ENCODE measurements at places on chromosomes 12 and 14.

GRCh38 chr14:101734246-101734847 is 27.2 kb upstream of the PPP2R5C start:
- peak overlapping the region; percentile 92 for H3K27ac ChIP-seq
- H3K4me3 ChIP-seq: no peak overlapping the region
- no peaks in the 10 kb centered on the region for H3K36me3 ChIP-seq
- no peaks in the 10 kb centered on the region for H3K27me3 ChIP-seq
- no peak for DNase-seq

GRCh38 chr12:59944177-59944576 is 348.3 kb downstream of the SLC16A7 start:
- no peak overlapping the region for H3K4me3 ChIP-seq
- no peaks in the 10 kb centered on the region for H3K4me1 ChIP-seq
- H3K27me3 ChIP-seq: no peaks in the 10 kb centered on the region
- DNase-seq: no peak
- no peaks in the 10 kb centered on the region for H3K36me3 ChIP-seq

DNA sequence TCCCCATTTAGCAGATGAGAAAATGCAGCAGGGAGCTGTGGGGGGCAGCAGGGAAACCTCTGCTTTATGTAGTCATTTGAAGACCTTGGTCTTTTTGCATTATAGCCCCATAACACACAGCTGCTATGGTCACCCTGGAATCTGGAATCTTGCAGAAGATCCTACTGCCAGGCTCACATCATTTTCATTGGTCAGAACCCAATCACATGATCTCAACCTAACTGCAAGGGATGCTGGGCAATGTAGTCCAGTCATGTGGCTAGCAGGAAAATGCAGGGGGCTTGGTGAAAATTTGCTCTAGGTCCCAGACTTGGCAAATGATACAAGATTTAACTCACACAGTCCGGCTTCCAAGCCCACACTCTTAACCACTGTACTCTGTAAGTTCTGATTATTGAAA is 1028.7 kb downstream of the AACS start:
- DNase-seq: no peak
- no peak overlapping the region for H3K4me3 ChIP-seq
- no peaks in the 10 kb centered on the region for H3K36me3 ChIP-seq

DNA sequence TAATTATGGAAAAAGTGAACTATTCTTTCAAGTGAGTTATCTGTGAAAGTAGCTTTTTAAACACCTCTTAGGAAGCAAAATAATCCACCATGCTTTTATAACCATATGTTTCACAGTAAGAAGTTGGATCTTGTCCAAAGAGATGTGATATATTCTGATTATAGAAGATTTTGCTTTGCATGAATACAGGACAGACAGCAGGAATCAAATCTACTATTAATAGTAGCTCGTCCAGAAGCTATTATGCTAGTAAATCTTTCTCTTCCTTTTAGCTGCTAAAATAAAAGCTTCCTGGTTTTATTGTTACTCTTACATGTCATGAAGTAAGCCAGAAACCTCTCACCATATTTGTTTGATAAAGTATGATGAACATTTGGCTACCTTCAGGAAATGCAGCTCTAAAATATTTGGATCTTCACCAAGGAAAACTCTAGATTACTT is 257.0 kb downstream of the IPO8 start:
- no peak for DNase-seq
- no peak overlapping the region for H3K27ac ChIP-seq
- no peaks in the 10 kb centered on the region for H3K36me3 ChIP-seq
- H3K27me3 ChIP-seq: no peaks in the 10 kb centered on the region
- H3K4me3 ChIP-seq: no peak overlapping the region
- no peaks in the 10 kb centered on the region for H3K4me1 ChIP-seq

- no peak overlapping the region for H3K4me3 ChIP-seq
- H3K27ac ChIP-seq: no peak overlapping the region
- no peak for DNase-seq
- no peaks in the 10 kb centered on the region for H3K36me3 ChIP-seq
- H3K27me3 ChIP-seq: no peaks in the 10 kb centered on the region
- H3K4me1 ChIP-seq: peaks cover 20% of the 10 kb centered on the region
These were observed 7.0 kb downstream of the SYNE3 start for GRCh38 chr14:95509495-95509894.

DNA sequence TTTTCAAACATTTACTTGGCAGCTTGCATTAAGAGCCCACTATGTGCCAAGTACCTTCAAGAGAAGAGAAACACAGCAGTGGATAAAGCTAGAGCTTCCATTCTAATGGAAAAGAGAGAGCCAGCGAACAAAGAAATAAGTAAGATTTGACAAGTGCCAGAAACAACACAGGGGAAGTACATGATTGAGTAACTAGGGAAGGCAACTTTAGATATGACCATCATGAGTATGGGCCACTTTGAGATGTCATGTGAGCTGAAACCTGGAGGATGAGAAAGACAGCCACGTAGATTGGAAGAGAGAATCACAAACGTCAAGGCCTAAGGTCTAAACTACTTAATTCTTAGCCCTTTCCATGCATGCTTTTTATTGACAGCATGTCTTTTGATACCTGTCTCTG is 121.4 kb downstream of the ITPR2 start:
- DNase-seq: no peak
- H3K27ac ChIP-seq: no peak overlapping the region
- H3K4me1 ChIP-seq: no peaks in the 10 kb centered on the region
- H3K27me3 ChIP-seq: no peaks in the 10 kb centered on the region

Data from PC-9 (cell line).